Fibroblast of lung (primary cell): ENCODE measurements at places on chromosomes 3 and 15. TPM values are rescaled to one million over a fixed set of nuclear protein-coding genes. Genes with fewer than 3 reads are reported as not detected.

The ZSCAN2 gene
- total RNA-seq: 9.2 and 9.8 TPM in 2 replicates

The RHOV gene
- total RNA-seq: under 0.01 TPM in 1 of 2 replicates, not detected in the other

The LRRK1 gene
- total RNA-seq: 8.7 and 12.2 TPM in 2 replicates

The GABPB1 gene
- 39.0 and 40.1 TPM in 2 replicates for total RNA-seq

The AGBL1 gene
- not detected in 2 replicates for total RNA-seq

The A4GNT gene
- not detected in 2 replicates for total RNA-seq

The RASL12 gene
- total RNA-seq: 49.3 and 50.5 TPM in 2 replicates

The PPP1R14D gene
- total RNA-seq: not detected in 2 replicates
